ENCODE measurements at places on chromosomes 6 and 20. TPM values are rescaled to one million over a fixed set of nuclear protein-coding genes. Genes with fewer than 3 reads are reported as not detected.

GRCh38 chr6:15288856-15289255 is 43.0 kb downstream of the JARID2 start:
- DNase-seq: no peak

DNA sequence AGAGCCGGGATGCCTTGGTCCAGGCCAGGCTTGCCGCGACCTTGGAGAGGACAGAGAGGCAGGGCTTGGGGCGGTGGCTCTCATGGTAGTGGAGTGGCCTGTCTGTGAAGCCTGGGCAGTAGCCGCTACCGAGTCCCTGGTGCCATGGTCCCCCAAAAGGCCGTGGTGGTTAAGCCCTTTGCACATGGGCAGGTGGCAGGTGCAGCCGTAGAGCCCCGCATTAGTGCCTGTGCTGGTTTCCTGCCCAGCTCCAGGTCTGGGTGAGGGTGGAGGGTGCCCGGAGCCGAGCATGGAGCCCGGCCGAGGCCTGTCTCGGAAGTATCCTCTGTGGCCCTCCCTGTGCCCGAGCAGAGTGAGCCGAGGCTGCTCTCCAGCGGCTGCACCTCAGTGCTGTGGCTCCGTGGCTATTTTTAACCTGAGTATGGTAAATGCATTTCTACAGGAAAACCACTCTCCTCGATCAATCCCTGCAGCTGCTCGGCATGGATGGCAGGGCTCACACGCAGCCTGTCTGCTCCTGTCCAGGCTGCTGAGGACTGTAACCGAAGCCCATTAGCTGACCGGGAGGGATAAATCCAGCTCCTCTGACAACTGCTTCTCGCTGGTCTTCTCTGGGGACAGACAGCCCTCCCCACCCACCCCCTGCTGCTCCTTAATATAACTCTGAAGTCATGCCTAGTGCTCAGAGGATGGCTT is 36.3 kb upstream of the GATA5 start:
- DNase-seq: no peak

C4A gene
- 4.8 TPM for total RNA-seq

- DNase-seq: no peak
Observed at GRCh38 chr20:2972126-2972525, 71.3 kb upstream of the GNRH2 start.

RIPPLY2 gene
- not detected for total RNA-seq

DNA sequence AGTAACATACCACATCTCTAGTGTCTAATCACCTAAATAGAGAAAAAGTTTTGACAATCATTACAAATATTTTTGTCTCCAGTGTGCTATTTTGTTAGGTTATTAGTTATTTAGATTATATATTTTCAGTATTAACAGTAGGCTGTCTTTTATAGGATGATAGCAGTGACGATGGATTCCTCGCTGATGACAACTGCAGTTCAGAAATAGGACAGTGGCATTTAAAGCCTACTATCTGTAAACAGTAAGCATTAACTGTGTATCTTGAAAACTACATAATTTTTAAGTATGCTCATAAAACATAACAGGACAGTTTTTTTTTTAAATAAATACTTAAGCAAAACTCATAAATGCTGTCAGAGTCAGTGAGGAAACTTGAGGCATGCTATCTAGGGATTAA is 37.9 kb upstream of the MYO6 start:
- DNase-seq: no peak
